ENCODE measurements at places on chromosomes 5 and 9.

DNA sequence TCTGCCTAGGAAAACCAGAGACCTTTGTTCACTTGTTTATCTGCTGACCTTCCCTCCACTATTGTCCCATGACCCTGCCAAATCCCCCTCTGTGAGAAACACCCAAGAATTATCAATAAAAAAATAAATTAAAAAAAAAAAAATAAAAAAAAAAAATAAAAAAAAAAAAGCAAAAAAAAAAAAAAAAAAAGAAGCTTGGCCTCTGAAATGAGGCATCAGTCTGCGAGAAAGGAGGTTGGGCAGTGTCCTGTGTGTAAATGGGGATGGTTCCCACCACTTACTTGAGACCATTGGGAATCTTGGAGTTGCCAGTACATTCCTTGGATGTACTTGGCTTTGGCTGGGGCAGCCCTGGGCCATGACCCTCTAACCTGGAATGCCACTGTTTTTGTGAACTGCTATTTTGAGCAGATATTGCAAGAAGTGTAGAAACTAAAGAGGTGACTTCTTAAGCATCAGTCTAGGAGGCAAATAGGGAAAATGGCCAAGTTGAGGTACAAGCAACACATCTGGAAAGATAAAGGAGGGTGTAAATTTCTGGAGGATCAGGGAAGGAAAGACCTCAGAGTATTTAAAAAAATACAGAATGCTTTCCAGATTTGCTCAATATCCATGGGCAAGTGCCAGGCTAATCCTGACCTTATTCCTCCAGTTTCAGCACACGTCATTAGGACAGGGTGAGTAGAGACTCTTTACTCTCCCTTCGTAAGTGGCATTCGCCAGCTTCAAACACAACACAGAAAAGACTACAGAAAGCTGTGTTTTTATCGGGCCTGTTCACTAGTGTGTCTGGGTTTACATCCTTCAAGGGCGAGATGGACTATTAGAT is 58.1 kb downstream of the HSPA4 start:
- no peak for DNase-seq

- DNase-seq = no peak
Measured at GRCh38 chr5:81189875-81190498, 43.1 kb upstream of the CKMT2 start.

- DNase-seq = peak; percentile 90
Measured at GRCh38 chr5:133930061-133930812, 38.2 kb downstream of the C5orf15 start.

DNA sequence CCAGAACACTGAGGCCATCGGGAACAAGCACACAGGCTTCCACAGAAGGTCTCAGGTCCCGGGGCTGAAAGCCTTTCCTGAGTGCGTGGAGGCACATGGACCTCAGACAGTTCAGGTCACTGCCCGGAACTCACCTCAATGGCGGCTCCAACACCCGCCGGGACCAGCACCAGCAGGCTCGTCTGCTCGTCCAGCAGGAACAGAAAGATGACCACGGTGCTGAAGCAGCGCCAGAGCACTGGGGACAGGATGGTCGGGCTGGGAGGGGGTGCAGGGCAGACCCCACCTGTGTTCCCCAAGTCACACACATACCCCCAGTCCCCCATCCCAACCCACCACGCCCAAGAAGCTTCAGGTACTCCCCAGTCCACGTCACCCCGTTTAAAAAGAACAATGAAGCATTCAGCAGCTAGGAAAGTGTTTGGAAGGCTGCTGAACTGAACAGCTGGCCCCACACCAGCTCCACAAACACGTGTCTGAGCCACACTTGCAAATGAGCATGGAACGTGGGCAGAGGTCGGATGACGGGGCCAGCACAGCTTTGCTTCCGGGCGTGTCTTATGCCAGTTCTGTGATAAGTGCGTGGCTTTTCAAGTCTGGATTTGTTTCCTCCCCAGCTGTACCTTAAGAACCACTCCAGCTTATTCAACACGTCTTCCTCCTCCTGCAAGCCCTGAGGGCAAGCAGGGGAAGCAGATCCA is 14.6 kb downstream of the CLPTM1L start:
- no peak for DNase-seq

- DNase-seq = no peak
Measured at GRCh38 chr5:111043712-111044506, 27.6 kb upstream of the TSLP start.

All from inflammatory macrophage treated with lipopolysaccharide for 4 hours (primary cell).